Activated CD8-positive, alpha-beta T cell treated with anti-CD3 and anti-CD28 coated beads, Interleukin-2, amount 10 ng/mL, durations not matched to agents 7 days and 5 days (primary cell): ENCODE measurements at places on chromosomes 6 and 20. TPM values are rescaled to one million over a fixed set of nuclear protein-coding genes. Genes with fewer than 3 reads are reported as not detected.

Gene SLC4A11
- 2.8 TPM for total RNA-seq

Gene HAO1
- not detected for total RNA-seq

Gene FKBP1C
- 2.7 TPM for total RNA-seq

Gene TRIM31
- not detected for total RNA-seq

GRCh38 chr6:122809001-122809400 lies 19.9 kb downstream of the SMPDL3A start:
- no peak overlapping the region for H3K4me3 ChIP-seq
- DNase-seq: no peak
- no peaks in the 10 kb centered on the region for H3K27me3 ChIP-seq
- H3K36me3 ChIP-seq: no peaks in the 10 kb centered on the region
- H3K27ac ChIP-seq: no peak overlapping the region

- no peak for DNase-seq
- no peaks in the 10 kb centered on the region for H3K27me3 ChIP-seq
- no peaks in the 10 kb centered on the region for H3K36me3 ChIP-seq
- H3K4me3 ChIP-seq: no peak overlapping the region
- no peak overlapping the region for H3K27ac ChIP-seq
Measured at GRCh38 chr6:143629104-143630080, 48.4 kb upstream of the PHACTR2 start.

GRCh38 chr6:169890049-169890448 lies 138.6 kb downstream of the ERMARD start:
- H3K4me1 ChIP-seq: no peaks in the 10 kb centered on the region
- no peak overlapping the region for H3K27ac ChIP-seq
- no peaks in the 10 kb centered on the region for H3K36me3 ChIP-seq
- DNase-seq: no peak

DNA sequence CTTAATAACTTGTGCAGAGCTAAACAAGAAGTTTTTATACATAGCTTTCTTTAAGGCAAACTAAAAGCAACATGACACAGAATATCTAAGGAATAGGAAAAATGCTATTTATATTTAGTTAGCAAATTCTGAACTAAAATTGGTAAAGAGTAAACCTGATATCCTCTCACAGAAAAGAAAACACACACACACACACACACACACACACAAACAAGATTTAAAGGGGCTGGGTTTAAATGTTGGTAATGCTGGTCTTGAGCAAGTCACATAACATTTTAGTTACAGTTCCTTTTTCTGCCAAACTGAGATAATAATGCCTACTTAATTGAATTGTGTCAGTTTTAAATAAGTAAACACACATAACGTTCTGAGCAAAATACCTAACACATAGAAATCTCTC lies 1.6 kb downstream of the TRDN start:
- no peaks in the 10 kb centered on the region for H3K36me3 ChIP-seq
- H3K27me3 ChIP-seq: no peaks in the 10 kb centered on the region
- H3K4me3 ChIP-seq: no peak overlapping the region
- H3K4me1 ChIP-seq: no peaks in the 10 kb centered on the region
- no peak for DNase-seq
